SK-MEL-5 (cell line): ENCODE measurements at places on chromosomes 11 and 22.

DNA sequence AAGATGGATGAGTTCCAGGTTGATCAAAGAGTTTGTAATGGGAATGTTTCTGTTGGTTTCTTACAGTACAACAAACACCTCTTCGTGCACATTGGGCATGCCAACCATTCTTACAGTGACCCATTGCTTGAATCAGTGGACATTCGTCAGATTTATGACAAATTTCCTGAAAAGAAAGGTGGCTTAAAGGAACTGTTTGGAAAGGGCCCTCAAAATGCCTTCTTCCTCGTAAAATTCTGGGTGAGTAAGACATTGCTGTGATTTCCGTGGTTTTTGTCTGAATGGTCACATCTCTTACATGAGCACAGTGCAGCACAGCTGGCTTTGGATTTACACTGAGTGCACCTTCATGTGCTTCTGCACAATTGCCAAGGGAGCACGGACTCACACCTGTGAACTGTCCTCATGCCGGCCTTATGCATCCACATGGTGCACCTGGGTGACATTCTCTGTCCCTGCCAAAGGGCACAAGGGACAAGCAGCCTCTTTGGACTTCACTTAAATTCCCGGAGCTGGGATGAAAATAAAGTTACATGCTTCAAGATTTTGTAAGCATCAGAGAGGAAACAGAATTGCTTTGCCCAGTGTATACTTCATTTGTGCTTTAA, 107.1 kb upstream of the RASSF10 start:
- DNase-seq, result no peak

DNA sequence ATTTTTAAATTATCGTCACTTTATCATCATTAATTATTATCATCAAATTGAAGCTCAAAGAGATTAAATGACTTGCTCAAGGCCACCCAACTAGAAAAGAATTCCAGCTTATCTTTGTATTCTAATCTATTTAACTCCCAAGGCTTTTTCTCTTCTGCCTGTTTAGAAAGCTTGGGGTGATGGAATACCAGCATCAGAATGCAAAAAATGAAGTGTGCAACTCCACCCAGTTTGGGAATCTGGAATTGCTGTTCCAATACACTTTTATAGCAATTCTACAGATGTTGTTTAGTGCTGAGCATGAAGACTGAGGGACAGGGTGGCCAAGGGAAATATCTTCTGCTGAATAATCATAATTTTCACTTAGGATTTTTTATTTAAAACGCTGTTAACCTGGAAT, 97.2 kb upstream of the FIBIN start:
- DNase-seq, result no peak

DNA sequence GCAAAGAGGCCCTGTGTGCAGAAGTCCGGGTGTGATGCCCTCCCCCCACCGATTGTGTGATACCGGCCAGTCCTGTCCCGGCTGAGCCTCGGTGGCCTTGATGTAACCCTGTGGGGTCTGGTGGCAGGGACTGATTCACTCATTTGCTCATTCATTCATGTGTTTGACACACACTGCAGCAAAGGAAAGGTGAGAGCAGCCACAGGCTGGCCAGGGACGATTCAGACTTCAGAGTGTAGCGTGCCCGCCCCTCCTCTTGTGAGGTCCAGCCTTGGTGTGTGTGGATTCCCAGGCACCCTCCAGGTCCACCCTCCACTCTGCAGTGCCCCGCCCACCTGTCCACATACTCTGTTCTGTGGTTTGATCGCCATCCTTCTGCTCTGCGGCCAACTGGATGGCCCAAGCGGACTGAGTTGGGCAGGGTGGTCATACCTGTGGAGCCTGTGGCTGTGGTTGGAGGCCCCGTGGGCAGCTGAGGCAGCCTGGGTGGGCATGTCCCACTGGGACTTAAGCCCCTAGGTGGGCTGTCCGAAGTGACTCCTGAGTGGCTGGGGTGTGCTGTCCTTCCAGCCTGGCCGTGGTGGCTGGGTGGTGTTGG, 58.0 kb upstream of the CCDC188 start:
- DNase-seq, result no peak

DNA sequence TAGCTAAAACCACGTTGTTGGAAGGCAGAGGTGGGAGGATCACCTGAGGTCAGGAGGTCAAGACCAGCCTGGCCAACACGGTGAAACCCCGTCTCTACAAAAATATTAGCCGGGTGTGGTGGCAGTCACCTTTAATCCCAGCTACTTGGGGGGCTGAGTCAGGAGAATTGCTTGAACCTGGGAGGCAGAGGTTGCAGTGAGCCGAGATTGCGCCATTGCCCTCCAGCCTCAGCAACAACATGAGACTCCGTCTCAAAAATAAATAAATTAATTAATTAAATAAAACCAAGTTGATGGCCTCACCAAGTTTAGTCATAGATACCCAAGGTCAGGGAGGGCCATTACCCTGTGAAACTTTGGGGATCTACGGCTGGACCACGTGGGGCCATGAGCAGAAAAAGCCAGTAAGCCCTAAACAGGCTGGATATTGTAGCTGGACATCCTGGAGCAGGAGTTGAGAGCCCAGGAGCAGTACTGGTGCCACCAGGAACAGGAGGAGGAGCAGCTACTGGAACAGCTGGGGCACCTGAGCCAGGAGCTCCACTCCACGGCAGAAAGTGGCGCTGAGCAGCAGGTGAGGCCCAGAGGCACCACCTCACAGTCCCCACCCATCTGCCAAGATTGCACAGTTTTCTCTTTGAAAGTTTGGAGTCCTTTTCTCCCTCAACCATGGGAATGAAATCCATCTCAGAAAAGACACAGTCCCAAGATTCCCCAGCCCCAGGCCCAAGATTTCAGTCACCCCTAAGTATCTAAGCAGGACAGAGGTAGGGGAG, 50.5 kb downstream of the BTG4 start:
- DNase-seq, result no peak

DNA sequence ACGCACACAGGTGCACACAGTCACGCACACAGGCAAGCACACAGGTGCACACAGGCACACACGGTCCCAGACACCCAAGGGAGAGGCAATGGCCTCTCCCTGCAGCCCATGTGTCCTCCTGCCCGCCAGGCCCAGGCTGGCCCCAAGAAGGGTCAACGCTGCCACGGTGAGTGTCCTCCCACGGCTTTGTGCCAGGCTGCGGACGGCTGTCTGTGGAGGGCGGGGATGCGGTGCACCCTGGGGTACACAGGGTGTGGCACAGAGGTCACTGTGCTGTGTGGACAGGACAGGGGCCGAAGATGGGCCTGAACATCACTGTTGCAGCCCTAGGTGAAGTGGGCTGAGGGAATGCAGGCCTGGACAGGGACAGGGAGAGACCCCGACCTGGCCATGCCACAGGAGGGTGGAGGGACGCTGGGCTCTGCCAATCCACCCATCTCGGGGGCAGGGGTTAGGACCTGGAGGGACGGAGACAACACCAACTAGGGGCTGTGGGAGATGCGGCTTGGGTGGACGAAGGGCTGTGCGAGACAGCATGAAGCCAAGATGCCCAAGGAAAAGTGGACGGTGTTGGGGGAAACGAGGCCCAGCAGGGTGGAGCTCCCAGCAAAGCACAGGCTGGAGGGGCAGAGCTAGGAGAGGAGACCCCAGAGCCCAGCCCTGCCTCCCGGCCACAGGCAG, 523.8 kb downstream of the BRD1 start:
- no peak for DNase-seq

DNA sequence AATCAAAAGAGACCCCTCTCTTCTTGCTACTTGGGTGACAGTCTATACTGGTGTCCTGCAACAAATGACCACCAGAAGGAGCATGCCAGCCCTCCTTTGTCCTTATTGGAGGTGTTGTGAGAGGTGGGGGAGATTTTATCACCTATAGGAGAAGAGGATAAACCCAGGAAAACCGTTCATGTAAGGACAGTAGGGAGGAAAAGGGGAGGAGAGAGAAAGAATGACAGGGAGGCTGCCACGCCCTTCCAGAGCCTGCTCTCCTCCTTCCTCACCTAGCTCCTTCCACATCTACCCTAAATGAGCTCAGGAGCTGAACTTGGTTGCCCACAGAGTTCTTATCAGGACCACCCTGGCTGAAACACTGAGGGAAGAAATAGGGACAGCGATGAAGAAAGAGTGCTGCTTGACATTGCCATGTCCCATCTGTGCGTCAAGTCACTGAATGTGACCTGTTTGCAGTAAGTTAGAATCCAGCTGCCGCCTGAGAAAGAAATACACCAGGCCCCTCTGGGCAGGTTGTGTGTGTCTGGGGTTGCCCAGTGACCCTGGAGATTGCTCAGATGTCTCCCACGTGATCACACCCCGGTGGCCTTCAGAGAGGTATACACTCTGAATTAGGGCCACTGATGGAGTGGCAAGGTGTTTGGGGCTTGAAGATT, 40.4 kb upstream of the ETS1 start:
- no peak for DNase-seq

DNA sequence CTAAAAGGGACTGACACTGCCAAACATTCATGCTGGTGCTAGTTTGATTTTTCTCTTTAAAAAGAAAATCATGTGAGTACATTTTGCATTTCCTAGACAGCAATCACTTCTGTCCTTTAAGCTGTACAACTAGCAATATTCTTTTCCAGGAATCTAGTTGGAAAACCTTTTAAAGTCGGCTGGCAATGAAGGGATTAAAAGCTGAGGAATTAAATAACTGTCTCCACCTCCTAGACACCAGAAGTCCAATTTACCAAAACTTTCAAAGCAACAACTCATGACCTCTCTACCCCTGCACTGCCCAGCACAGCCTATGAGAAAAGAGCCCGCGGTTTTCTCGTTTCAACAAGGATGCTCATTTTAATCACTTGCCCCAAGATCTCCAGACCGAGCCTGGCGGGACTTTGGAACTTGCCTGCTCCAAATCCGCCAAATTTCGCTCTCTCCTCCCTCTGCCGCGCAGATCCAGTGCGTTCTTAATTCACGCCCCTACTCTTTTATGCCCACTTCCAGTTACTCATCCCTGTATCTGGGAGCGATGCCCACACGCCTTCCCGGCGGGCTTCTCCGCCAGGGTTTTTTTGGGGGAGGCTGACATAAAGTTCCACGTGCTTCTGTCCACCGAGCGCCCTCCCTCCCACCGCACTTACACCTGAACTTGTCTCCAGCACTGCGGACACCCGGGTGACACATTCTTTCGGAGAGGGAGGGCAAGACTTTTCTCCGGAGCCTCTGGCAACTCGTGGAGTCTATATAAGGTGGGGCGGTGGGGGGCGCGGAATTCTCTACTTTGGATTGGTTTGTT, 2.5 kb downstream of the MPPED2 start:
- no peak for DNase-seq

DNA sequence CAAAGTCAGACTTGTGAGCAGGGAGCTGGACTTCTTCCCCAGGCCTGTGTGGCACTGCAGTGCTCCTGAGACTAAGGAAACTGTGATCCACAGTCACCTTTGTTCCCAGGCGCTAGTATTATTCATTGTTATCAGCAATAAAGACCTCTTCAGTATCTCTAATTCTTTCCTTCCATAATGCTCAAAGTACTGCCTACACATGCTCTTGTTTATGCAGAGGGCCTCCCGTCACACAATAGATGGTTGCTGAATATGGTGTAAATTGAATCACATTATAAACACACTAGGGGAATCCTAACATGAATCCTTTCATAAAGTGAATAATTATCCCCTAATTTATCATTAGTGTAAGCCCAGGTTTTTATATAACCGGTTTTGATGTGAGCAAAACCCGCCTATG, 493.3 kb downstream of the BUD13 start:
- no peak for DNase-seq

DNA sequence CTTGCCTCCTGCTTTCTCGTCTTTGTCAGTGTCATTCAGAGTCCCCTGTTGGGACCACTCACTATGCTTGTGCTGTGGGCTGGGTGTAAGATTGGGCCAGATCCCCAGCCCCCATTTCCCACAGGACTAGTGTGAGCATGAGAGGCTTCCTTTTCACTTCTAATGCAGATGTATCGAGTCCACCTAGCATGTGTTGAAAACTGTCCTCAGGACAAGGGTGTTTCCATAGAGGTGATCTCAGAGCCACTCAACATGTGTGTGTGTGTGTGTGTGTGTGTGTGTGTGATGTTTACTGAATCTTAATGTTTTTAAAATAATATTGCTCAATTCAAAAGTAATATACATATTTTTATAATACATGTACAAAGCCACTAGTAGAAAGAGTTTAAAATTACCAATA, 11.4 kb upstream of the CD44 start:
- DNase-seq, result no peak

DNA sequence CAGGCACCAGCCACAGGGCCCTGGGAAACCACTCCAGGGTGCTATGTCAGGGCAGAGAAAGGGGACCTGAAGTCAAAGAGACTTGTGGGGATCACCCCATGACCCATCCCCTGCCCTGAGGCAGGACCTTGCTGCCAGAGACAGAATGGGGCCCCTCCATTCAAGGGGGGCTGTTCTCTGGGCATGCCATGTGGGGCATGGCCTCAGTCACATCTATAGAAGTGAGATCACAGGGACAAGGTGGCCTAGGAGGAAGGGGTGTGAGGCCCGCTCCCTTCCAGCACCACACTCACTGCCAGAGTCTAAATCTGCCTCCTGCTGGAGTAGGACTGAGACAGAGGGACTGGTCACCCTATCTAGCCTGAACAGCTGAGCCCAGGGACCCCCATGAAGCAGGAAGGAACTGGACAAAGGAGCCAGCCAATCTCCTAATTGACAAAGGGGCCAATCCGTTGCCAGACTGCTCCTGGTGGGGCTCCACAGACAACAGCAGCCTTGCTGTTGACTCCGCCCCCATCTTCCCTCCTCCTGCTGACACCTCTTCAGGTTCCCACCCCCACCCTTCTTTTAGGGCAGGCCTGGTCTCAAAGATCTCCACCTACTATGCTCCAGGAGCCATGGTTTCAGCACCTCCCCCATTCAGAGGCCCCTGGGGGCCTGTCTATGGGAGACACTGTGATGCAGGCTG, 26.0 kb downstream of the NEAT1 start:
- peak; percentile 67 for DNase-seq

GRCh38 chr11:47131136-47131535, 45.5 kb downstream of the ARFGAP2 start:
- no peak for DNase-seq

DNA sequence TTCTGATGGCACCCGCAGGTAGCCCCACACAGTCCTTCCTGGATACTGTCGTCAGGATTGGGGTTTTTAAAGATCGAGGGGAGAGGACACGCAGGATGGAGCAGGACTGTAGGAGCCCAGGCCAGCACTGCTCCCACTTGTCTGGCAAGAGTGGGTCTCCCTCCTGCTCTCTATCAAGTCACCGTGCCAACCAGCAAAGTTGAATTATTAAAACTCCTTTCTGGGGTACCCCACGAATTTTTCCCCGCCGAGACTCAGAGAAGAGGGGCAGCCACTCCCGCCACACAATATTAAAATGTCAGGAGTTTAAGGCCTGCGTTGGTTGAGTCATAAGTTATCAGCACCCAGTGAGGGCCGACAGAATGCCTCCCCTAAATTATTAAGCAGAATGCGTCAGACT, 10.1 kb downstream of the LMO1 start:
- no peak for DNase-seq
